GM12892 (cell line): ENCODE measurements at places on chromosomes 6 and 20.

GRCh38 chr6:1227935-1228753, 83.8 kb upstream of the FOXQ1 start:
- DNase-seq = no peak

DNA sequence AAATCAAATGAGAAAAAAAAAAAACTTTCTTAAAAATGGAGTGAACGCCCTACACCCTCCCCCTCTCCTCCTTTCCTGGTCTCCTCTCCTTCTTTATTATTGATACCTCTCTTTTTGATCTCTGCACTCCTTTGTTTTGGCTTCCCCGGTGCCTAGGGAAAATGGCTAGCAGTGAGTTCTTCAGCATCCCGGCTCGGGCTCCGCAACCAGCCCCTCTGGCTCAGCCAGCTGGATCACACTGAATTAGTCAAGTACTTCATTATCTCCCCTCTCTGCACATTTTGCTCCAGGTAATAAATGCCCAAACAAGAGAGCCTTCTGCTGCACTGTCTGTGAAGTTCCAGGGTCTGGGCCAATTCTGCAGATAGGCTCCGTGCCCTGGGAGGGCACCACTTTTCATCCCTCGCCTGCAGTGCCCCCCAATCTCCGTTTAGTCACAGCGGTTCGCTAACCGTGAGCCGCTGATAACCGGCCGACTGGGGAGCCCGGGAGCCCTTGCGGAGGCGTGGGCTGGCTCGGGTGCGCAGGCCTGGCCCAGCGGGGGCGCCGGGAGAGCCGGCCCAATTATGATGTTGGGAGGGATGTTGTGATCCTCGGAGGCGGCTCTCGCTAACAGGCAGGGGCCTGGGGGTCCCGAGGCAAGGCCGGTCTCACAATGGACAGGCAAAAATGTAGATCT, 301.9 kb downstream of the TFAP2A start:
- DNase-seq = no peak

GRCh38 chr6:149445095-149445466, 39.7 kb downstream of the ZC3H12D start:
- DNase-seq = no peak

GRCh38 chr20:49230021-49230420, 10.8 kb downstream of the DDX27 start:
- no peak for DNase-seq

- DNase-seq = no peak
Observed at GRCh38 chr20:17659801-17660200, 22.2 kb downstream of the RRBP1 start.
